ENCODE measurements at places on chromosomes 12 and 14.
A peak's percentile ranks its signal among the peaks of the same experiment; 100 is the strongest.

DNA sequence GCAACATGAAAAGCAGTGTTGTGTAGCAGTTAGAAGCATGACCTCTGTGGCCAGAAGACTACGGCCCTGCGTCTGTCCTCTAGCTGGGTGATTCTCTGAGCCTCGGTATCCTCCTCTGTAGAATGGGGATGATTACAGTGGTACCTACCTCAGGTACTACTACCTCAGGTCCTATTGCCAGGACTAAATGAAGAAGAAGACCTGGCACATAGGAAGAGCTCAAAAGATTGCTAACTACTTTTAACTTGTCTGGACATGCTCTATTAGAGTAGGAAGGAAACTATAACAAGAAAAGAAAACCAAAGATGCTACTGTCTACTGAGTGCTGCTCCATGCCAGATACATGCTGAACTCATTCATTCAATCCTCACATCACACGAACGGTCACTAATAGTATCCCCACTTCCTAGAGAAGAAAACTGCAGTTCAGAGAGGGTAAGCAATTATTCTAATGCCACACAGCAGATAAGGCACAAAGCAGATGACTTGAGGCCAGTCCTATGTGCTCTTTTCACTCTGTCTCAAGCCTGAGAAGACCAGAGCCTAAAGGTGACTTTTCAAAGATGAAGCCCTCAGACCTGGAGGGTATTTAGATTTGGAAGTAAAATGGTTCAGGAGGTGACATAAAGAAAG, 108.1 kb upstream of the HIF1A start:
- no peak for DNase-seq

GRCh38 chr12:76101739-76102385, 17.4 kb upstream of the NAP1L1 start:
- no peak for DNase-seq

GRCh38 chr12:2057795-2058408, 5.1 kb downstream of the CACNA1C start:
- DNase-seq: no peak

- DNase-seq: no peak
Measured at GRCh38 chr14:91934554-91935285, 12.8 kb downstream of the FBLN5 start.

DNA sequence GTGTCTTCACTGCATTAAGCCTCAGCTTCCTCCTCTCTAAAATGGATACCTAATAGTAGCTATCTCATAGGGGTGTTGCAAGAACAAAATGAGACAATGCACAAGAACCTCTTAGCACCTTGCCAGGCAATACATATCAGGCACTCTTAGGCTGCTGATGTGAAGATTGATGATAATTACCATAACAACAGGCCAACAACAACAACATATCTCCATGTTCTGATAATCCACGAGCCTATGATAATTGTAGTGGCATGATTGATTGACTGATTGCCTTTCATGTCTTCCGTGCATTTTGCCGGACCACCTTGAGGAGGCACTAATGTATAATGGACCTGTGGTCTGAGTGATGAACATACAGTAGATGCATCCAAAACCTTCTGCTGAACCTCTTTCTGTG, 50.7 kb upstream of the WSCD2 start:
- DNase-seq: no peak

DNA sequence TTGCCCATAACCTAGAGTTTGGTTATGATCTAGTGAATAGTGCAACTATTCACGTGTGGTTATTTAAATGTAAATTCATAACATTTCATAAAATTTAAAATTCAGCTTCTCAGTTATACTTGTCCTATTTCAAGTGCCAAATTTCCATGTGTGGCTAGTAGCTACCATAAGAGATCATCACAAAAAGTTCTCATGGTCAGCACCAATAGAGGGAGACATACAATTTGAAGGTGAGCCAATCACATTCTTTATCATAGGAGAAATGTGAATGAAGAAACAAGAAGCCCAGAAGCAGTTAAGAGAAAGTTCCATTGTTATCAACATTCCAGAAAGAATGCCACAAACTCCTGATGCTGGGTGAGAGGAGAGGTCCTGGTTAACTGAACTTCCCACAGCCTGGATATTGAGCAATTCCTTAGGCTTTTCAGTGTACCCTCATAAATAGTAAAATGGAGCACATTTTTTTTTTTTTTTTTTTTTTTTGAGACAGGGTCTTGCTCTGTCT, 892.9 kb upstream of the USP15 start:
- no peak for DNase-seq

GRCh38 chr12:2320841-2321240, 268.1 kb downstream of the CACNA1C start:
- DNase-seq: no peak

GRCh38 chr12:77232045-77232444, 166.7 kb upstream of the E2F7 start:
- DNase-seq: no peak

- DNase-seq: peak; percentile 50
Measured at GRCh38 chr12:124493809-124494750, 73.3 kb downstream of the NCOR2 start.

DNA sequence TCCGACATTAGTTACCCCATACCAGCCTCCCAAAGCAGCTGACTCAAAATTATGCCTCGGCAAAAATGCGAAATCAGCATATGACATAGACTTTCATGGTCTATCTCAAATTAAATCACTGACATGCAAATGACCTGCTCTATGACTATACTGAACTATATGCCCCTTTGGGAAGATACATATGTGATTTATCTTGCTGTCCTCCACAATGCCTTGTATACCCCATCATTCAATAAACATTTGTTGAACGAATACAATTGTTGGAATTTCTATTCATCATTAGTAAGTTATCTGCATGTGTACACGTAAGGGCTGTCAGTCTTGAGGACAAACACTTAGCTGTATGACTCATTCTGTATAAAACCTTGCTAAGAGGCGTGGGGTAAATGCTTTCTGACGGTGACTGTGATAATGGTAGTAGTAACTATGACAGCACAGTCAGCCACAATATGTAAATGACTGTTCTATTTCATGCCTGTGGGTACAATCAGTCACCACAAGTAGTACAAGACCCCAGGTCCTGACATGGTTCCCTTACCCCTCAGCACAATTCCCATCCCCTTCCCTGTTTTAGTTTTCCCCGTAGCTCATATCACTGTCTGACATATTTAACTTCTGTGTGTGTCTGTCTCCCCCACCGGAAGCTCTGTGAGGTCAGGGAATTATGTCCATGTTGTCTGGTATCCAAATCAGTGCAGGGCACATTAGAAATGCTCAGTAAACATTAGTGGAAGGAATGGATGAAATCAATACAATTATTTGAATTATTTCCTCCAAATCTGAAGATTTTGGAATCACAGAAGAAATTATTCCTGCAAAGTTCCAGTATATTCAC, 42.8 kb downstream of the STXBP6 start:
- no peak for DNase-seq

DNA sequence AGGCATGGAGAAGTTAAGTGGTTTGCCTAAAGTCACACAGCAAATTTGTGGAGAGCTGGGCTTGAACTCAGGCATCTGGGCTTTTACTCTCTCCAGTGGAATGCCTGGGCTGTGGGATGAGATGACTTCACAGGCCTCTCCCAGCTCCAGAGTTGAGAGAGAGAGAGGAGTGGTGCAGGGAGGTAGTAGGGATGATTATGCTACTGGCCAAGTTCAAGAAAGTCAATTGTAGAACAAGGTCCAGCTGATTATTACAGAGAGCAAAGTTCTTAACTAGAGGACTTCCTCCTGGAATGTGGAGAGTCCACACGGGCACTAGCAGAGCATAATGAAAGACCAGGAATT, 769 bp upstream of the EMP1 start:
- DNase-seq: no peak

DNA sequence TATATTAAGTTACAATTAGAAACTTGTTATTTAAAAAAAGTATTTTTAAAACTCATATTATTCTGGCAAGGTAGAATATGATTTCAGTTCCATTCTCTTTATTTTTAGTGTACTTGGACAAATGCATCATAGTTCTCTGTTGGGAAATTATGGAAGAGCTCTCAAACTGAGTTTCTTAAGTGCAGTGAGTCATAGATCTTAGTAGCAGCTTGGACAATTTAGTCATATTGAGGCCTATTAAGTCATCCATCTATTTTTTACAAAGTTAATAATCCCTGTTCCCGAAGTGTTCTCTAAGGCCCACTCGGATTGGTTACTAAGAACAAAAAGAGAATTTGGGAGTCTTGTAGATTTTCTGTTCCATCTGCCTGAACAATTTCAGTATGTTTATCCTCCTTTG, 113.9 kb downstream of the ANO4 start:
- no peak for DNase-seq

DNA sequence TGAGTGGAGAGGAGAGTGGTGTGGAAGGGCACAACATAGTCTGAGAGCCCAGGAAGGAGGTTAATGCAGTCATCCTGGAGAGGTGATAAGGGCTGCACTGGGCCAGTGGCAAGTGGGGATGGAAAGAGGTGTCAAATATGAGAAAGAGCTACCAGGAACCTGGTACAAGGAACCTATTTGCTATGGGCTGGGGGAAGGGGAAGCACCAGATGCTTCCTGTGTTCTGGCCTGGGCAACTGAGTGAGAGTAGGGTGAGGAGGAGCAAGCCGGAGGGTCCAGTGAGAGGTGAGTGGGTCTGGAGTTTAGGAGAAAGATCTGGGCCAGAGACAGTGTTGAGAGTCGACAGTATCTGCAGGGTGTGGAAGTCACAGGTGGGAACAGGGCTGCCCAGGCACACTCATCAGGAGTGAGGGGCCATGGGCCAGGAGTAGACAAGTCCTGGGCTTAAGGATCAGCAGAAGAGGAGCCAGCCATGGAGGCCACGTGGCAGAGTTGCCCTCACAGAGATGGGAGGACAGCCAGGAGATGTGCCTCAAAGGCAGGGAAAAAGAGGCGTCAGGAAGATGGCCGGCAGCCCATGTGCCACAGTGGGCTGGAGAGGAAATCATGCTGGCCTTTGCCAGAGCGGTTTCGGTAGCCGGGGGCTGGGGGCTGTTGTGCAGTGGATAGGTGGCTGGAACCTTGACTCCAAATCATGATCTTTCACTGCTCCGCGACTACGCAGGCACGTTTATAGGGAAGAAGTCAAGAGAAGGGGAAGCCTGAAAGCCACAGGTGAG, 2.9 kb upstream of the AQP6 start:
- DNase-seq: no peak

DNA sequence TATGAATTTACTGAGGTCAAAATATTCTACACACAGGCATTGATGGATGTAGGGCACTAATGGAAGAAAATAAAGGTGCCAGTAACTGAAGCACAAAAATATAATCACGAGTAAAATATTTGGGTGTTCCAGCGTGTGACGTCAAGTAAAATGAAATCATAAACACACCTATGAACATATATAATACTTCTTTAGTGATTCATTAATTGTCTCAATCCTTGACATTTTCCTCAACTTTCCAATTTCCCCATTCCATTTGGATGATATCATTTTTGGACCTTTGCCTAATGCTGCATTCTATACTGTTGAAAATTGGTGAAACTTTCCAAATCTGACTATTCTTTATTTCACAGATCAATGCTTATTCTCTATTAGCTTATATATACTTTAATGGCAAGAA, 649.3 kb downstream of the GALC start:
- no peak for DNase-seq

DNA sequence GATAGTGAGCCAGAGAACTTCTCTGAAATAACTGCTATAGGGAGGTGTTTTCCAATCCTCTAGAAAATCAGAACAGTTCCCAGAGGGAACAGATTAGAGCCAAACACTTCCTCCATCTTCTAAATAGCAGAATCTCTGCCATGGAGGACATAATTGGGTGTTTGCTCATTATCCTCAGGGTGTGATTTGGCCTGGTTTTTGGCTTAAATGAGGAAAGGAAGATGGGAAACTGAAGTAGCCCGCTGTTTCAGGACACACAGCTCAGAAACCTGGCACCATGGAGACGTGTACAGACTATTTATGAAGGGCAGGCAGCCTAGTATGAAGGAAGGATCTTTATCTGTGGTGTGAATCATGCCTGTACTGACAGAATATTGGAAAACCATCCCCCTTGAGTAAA, 231.7 kb upstream of the PRKD1 start:
- no peak for DNase-seq

DNA sequence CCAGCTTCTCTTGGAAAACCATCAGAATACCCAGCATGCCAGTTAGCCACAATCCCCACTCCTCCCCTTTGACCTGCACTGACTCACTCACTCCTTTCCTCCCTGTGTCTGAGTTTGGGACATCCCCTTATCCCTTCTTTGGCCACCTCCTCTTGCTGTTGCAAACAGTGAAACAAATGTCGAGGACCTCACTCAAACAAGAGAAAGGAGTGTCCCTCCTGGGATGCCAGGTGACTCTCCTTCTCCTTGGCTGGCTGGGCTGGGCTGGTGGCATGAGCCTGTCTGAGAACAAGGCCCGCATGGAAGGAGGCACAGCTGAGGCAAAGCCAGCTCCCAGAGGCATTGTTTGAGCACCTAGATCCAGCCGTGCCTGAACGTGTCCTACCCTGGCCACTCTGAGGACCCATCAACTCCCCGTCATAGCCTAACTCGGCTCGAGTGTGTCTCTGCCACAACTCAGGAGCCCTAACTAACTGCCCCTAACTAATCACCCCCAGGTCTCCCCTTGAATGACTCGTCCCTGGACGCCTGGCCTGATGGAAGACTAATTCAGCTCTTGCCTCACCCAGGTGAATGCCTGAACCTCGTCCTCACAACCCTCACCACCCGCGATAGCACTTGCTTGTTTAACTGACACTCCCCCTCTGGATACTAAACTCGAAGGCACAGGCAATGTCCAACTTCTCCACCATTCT, 43.0 kb downstream of the NCOR2 start:
- DNase-seq: no peak
